MM.1S (cell line): ENCODE measurements at places on chromosomes 2 and 18.

DNA sequence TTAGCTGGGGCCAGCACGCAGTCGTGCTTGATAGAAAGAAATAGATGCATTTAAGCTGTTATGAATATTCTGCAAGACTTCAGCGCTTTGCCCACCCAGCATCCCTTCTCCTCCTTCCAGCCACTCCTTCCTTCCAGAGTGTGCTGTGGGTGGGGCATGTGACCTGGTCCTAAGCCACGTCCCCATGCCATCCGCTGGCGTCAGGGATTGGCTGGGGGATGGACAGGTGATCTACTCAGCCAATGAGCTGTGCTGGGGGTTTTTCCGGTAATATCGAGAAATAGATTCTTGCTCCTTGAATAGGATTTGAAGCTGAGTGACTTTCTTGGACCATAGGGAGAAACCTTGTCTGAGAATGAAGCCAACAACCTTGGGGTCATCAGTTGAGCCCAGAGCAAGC is 4.8 kb upstream of the ZAP70 start:
- no peak for DNase-seq

DNA sequence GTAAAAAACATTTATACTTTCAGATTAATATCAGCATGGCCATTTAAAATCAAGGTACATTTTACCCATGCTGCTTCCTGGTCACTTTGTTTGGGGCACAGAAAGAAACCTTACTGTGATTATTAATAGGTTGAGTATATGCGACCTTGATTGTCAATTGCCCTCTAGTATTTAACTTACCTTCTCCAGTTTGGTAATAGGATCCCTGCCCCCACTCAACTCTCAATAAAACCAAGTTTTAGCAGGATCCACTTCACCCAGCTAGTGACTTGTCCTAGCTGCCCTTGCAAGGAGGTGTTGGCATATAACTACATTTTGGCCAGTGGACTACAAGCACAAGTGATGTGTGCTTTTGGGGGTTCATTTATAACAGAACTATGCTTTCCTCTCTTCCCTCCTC is 34.3 kb downstream of the FANCL start:
- no peak for DNase-seq

- DNase-seq, result no peak
These were observed 61.4 kb downstream of the FAM168B start for GRCh38 chr2:131031875-131032274.

- no peak for DNase-seq
These were observed 19.2 kb upstream of the GPR35 start for GRCh38 chr2:240605867-240606743.

DNA sequence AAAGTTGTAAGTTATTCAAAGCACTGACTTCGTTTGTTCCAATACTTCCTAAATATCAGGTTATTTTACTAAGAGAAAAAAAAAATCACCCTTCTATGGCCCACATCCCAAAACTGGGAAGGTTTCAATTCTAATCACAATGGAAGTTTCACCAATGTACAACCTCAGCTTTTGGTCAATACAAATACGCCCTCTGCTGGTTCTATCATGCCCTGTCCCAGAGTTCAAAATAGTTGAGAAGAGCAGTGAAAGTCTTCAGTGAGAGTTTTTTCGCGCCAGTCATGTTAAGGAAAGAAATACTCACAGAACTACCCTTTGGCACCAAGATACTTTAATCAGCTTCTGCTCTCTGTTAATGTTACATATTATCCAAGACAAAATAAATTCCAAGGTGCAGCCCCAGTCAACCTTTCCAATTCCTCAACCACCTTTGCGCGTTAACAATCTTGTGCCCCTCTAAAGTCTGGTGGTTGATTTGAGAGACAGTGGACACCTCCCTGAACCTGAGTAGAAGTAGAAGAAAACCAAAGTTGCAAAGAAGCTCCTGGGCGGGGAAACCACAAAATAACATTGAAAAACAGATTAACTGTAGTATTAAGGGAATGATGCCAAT is 59.9 kb downstream of the SUMO1 start:
- DNase-seq, result peak; percentile 63

GRCh38 chr2:215652388-215652787 is 216.5 kb upstream of the FN1 start:
- DNase-seq, result no peak

DNA sequence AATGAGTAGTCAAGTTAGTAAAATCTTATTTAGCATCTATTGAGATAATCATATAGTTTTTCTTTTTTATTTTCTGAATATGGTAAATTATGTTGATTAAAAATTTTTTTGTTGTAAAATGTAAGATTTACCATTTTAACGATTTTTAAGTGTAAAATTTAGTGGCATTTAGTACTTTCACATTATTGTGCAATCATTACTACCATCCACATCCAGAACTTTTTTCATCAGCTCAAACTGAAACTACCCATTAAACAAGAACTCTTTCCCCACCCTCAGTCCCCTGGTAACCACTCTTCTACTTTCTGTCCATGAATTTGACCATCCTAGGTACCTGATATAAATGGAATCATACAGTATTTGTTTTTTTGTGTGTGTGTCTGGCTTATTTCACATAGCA is 11.1 kb downstream of the RAB3GAP1 start:
- DNase-seq, result no peak

GRCh38 chr2:228533156-228533555 is 351.7 kb upstream of the SPHKAP start:
- no peak for DNase-seq

DNA sequence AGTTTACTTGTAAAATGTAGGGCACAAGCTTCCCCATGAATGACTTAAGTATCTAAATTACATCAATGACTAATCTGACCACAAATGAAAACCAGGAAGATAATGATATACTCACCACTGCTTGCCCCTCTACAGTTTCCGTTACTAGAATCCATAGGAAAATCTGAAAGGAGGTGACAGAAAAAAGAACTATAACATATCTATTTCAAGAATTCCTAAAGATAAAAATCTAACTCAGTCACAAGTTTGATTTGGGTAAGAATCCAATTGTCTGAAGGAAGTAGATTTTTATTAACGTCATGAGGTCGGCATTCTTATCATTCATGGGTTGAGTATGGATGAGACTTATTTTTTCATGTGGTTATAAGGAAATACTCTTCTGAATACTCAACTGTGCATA is 7.8 kb downstream of the FRZB start:
- DNase-seq, result no peak
